ENCODE measurements at places on chromosomes 3 and 15. TPM values are rescaled to one million over a fixed set of nuclear protein-coding genes. Genes with fewer than 3 reads are reported as not detected.

- DNase-seq: no peak
Measured at GRCh38 chr3:117184574-117184973, 475.0 kb downstream of the TUSC7 start.

The WDR93 gene
- total RNA-seq: not detected

GRCh38 chr3:72154391-72155335, 369.7 kb upstream of the PROK2 start:
- DNase-seq: no peak

The MAP3K13 gene
- 15.4 TPM for total RNA-seq

GRCh38 chr15:79037848-79038247, 52.7 kb downstream of the RASGRF1 start:
- DNase-seq: no peak

Measured in natural killer cell treated with Interleukin-12 subunit alpha and Interleukin-12 subunit beta and Interleukin-15 and Interleukin-18, amount 100 ng/mL, for 72 hours (primary cell).